ENCODE measurements at places on chromosomes 11 and 22.

GRCh38 chr11:13635290-13635689 is 33.2 kb upstream of the FAR1 start:
- no peak for DNase-seq

DNA sequence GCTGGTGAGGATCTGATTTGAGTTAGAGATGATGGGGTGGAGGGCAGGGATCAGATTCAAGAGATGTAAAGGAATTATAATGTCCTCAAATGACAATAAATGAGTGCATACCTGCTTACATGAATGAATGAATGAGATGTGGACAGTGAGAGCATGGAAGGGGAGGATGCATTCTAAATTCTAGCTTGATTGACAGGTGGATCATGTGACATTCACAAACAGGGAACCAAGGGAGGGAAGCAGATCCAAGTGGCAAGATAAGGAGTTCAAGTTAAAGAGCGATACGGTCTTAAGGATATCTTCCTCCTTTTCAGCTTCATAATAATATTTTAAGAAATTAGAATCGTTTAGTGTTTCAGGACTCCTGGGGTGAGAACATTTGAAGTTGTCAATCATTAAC is 170.5 kb upstream of the TBCEL start:
- DNase-seq: no peak

DNA sequence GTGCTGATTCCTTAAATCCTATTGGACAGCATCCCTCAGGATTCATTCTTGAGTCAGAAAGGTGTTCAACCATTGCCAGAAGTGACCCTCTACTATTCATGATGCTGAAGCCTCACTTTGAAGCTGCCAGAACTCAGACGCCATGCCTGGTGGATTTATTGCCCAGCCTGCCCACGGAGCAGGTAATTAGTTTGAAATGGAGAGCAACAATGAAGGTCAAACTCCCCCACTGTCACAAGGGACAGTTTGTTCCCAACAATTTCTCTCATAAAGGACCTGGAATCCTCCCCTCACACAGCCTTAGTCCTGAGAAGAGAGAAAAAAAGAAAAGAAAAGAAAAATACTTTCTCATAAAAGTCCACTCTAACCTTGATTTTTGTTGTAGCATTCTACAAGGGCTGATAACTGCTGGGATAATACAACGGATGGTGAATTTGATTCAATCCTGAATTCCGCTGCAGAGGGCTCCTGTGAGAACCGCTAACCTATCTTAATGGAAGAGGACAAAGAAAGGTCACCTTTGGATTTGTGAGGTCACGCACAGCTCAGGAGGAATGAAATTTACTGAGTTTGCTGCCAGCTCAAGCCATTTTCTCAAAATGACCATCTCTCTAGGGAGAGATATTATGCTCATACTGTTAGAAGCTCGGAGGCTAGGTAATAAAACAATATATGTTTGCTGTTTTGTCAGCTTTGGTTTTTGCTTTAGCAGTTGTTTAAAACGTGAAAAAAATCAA is 161.6 kb upstream of the SYN3 start:
- no peak for DNase-seq

DNA sequence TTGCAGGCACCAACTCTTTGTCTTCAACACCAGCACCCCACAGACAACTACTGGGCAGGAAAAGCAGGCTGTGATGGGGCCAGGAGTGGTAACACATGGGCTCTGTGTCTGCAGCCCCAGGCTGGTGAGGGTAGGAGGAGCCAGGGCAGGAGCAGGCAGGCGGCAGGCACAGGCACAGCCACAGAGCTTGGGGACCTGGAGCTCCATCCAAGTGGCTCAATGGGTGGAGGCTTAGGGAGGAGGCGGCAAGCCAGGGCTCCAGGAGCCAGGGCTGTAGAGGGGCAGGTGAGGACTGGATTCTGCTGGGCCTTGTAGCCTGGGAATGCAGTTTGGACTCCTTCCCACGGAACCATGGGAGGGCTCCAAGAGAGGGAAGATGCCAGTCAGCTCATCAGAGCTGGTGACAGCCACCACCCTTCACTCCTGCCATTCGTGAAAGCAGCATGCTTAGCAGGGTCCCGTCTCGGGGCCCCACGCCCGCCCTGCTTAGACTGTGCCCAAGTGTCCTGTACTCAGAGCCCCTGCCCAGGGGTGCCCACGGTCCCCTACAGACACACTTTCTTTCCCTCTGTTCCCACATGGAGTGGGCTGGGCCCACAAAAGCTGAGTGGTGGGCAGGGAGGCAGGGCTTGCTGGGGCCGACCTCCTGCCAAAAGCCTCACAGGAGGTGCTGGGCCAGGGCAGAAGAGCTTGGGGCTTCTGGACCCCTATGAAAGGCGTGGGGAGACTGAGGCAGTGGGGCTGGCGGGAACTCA is 12.4 kb downstream of the TTC38 start:
- DNase-seq: no peak

- DNase-seq: no peak
Observed at GRCh38 chr22:37739611-37740049, 42.8 kb downstream of the TRIOBP start.

Measured in tibial artery (tissue), 4 donors.